ENCODE measurements at places on chromosomes 5 and 9.

DNA sequence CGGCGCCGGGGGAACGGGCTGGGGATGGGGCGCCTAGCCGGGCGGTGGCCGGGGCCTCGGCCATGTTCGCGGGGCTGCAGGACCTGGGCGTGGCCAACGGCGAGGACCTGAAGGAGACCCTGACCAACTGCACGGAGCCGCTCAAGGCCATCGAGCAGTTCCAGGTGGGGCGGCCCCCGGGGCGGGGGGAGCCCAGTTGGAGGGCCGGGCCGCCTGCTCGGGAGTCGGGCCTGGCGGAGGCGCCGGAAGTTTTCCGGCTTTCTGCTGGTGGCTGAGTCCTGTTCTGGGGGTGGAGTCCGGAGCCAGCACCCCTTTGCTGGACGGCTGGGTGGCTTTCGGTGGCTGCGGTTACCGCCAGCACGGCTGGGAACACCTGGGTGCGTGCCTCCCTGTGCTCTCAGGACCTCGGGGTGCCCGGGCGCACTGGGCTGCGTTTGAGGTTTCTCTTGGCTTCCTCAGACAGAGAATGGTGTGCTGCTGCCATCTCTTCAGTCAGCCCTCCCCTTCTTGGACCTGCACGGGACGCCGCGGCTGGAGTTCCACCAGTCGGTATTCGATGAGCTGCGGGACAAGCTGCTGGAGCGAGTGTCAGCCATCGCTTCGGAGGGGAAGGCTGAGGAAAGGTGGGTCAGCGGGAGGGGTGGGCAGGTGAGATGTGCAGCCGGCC, 454 bp downstream of the NELFB start:
- no peak for DNase-seq

DNA sequence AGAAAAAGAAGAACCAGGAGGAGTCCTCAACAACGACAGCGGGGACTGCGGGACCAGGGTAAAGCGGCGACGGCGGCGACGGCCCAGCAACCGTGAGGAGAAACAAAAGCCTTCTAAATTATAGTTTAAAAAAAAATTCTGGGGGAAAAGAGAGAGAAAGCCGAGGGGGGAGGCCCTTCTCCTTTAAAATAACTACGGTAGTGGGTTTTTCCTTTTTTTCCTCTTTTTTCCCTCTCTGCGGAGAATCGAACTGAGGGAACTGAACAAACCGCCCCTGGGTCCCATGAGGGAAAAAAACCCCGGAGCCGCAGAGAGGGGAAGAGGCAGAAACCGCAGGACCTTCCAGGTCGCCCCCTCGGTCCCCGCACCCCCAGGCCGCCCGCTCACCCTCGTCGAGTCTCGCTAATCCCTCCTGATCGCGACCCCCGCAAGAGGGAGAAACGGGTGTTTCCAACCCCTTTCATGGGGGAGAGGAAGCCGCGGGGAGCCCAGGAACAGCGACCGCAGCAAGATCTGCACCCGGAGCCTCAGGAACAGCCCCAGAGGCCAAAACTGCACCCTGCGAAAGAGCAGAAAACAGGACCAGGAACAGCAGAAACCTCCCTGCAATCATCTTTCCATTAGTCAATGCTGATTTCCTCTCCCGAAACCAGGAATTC, 453 bp downstream of the CPEB4 start:
- no peak for DNase-seq

DNA sequence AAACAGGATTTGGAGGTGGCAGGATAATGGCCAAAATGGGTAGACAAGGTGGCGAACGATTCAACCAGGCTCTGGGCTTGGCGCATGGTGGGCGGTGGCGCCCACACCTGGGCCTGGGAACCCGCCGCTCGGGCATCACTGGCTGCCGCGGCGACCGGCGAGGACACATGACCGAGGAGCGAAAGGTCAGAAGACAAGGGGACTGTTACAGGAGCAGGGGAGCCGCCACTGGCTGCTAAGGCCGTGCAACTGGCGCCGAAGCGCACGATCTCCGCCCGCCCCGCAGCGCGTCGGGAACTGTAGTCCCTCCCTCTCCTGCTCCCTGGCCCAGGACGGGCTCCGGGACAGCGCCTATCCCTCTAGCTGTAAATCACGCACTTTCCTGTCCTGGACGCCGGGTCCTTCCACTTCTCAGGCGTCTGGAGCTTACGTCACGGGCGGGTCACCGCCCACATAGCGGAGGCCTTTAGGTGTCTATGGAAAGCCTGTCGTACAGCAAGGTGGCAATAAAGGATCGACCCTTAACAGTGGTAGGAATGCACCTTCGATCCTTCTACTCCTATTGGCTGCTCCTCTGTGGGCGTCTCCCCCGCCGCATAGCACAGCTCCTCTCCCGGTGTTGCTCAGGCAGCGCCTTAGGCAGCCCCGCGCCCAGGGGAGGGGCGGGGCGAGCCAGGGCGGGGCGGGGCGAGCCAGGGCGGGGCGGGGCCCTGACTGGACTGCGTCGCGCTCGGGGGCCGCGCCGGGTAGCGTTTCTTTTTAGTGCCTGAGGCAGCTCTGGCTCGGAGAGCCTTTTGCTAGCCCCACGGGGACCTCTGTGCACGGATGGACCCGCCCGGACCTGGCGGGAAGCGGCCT, at the start of gene ICE1:
Gene ICE1 (plus strand): TSS at position 717 of the 858 bp plus-strand sequence. CDS start 239 bp downstream, outside the sequence.
- peak; percentile 92 for DNase-seq

GRCh38 chr5:1523480-1523792, 324 bp downstream of the LPCAT1 start:
- peak; percentile 63 for DNase-seq

DNA sequence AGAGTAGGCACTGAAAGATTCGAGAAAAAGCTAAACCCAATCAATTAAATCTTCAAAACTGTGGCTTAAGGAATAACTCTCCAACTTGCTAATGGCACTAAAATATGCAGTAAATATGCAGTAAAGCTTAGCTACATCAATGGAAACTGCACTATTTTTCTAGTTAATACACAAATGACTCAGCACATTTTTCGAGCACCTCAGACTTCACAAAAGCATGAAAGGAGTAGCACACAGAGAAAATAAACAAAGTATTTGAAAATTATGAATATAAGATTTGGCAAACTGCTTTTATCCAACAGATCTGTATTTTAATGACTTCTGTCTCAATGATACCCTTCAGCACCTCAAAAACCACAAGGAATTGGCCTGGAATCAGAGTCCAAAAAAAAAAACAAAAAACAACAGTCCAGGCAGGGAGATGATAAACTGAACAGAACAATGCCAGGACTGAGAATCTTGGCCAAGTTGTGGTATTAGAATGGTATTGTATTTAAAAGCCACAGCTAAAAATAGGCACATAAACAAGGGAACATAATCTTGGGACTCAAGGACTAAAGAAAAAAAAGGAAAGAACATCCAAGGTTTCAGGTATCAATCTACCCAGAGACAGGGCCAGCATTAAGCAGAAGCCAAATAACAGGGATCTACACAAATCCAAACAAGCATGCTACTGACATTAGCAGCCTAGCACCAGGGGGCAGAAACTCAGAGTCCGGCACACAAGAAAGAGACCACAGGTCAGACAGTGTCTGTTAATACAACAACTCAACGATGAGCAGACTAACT, 21.4 kb downstream of the TMEM245 start:
- no peak for DNase-seq

GRCh38 chr5:61942462-61943049, 363.4 kb upstream of the KIF2A start:
- no peak for DNase-seq

- no peak for DNase-seq
These were observed 993.0 kb downstream of the MAT2B start for GRCh38 chr5:164498438-164498837.

DNA sequence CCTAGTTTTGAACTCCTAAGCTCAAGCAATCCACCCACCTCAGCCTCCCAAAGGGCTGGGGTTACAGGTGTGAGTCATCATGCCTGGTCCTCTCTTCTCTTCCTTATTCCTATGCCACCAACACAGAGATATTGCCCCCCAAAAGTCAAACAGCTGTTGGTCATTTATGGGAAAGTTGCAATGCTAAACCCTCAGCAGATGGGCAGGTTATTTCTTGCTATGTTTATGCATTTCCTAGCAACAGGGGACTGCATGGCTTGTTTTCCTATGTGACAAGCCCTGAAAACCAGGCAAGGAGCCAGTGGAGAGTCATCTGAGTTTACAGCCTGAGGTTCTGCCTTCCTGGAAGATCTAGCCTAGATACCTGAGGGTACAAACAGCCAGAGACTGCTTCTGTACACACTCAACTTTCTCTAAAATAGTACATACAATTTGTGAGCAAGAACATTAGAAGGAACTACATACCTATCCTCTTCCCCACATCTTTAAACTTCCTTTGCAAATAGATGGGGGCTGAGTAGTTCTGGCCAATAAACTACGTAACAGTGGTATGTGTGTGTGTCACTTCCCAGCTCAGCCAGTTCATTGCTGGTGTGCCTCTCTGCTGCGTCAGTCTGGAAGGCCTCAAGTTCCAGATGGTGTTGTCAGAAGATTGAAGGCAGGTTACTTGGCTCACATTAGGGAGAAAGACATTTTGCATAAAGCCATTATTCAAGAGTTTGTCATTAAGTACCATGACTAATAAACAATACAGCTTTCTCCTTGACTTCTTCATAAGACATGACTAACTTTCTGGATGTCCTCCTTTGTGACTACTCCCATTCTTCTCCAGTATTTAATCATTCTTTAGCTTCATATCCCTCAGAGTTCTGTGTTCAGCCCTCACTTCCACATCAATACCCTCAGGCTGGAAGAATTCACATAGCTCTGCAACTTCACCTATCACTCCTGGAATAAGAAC, 65.3 kb downstream of the CSNK1A1 start:
- DNase-seq, result no peak

DNA sequence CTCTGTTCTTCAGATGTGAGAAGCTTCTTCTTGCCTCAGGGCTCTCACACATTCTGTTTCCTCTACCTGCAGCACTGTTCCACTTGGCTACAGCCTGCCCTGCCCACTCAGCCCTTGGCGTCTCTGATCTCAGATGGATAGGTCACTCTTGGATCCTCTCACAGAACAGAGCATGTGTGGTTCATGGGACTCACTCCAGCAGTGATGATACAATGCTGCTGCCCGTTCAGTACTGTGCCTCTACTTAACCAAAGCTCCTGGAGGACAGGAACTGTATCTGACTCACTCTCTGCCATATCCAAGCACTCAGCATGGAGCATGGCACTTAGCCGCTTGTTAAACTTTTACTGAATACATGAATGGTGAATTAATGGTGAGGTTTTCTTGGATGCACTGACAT, 3.4 kb upstream of the SPINK4 start:
- DNase-seq, result no peak

DNA sequence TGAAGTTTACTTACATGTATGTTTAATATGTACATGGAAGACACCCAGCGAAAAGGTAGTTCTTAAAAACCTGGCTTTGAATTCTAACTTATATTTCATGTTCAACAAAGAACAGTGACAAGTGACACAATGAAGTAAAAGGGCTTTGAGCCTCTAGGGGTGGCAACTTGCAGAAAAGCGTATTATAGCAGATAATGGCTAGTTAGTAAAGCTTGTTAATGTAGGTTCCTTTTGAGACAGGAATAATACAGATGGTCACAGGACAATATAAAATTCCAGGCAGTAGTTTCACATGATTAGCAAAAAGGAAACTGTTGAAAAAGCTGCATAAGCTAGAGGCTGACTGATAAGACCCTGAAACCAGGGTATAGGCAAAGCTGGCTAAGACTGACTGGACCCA, 132.4 kb upstream of the FTMT start:
- no peak for DNase-seq

GRCh38 chr9:129347316-129348120, 169.5 kb upstream of the IER5L start:
- DNase-seq, result no peak
